ENCODE measurements at places on chromosomes 4 and X.

- no peak for DNase-seq
Observed at GRCh38 chrX:106649523-106650428, 38.0 kb downstream of the RADX start.

DNA sequence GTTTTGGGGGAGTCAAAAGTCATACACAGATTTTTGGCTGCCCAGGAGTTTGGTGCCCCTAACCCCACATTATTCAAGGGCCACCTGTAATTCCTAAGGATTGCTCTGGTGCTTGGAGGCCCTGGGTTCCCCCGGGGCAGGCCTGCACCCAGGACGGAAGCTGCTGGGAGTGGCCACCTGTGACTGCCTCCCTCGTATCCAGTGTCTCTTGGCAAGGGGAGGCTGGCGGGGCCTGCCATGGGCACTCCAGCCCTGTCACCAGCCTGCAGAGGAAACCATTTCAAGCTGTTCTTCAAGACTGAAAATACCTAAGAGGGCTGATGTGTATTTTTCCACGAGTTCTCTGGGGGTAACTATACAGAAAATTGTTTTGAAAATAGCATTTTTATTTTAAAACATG lies 24.5 kb upstream of the GPR78 start:
- no peak for DNase-seq

GRCh38 chrX:80237072-80237471 lies 183.2 kb upstream of the TENT5D start:
- DNase-seq = no peak

- no peak for DNase-seq
Observed at GRCh38 chr4:87317527-87317926, 5.2 kb downstream of the HSD17B13 start.

DNA sequence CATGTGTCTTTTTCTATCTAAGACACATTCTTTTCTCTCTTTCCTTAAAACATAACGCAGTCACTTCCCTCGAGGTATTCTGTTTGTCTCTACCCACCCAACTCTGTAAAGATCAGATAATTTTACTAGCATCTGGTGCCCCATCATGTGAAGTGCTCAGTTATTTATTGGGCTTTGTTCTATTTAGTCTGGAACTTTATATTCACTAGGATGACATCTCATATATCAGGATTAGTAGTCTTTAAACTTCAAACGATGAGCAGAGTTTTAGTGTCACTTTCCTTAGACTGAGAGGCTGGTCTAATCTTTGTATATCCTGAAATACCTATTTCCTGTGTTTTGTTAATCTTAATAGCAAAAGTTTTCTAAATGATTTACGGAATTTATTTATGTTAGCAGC lies 445.5 kb upstream of the NDST3 start:
- DNase-seq = no peak

DNA sequence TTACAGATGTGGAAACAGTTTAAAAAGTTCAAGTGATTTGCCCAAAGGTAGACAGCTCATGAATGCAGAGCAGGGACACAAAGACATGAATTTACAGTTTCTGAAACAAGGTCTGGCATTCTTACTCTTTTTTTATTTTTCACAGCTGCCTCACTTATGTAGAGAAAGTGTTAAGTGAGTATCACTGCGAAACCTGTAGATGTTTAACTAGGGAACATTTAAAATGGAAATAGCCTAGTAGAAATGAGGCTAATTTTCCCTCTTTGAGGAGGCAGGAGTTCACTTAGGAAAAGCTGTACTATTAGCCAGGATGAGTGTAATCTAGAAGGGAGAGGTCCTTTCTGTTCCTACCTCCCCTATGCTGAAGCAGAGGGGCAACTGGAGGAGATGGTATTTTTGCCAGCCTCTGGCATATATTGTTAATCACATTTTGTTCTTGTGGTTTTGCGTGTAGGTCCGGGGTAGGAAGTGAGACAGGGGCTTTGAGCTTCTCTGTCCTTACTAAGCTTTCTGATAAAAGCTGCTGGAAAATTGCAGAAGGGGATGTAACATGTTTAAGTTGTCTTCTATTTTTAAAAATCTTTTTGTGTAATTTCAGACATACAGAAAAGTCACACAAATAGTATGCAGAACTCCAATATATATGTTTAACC lies 492.8 kb upstream of the NR3C2 start:
- DNase-seq = no peak

- no peak for DNase-seq
Observed at GRCh38 chrX:45518552-45518951, 317.9 kb upstream of the DIPK2B start.

- DNase-seq = no peak
Observed at GRCh38 chr4:87530868-87531267, 1.7 kb upstream of the SPARCL1 start.

DNA sequence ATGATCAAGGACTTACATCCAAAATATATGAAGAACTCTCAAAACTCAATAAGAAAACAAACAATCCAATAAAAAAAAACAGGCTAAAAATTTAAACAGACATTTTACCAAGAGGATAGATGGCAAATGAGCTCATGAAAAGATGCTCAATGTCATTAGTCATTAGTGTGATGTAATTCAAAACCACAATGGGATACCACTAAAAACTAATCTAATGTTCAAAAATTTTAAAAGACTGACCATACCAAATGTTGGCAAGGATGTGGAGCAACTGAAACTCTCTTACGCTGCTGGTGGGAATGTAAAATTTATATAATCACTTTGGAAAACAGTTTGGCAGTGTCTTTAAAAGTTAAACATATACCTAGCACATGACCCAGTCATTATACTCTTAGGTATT lies 43.7 kb downstream of the RPS6KA6 start:
- DNase-seq = no peak
